ENCODE measurements at places on chromosomes 2 and 18.

- no peak for DNase-seq
Measured at GRCh38 chr2:207487650-207488311, 42.0 kb upstream of the CREB1 start.

GRCh38 chr2:11515490-11515981 is 18.3 kb upstream of the GREB1 start:
- DNase-seq, result no peak

GRCh38 chr2:241492174-241492565 is 16.2 kb downstream of the STK25 start:
- no peak for DNase-seq

- DNase-seq, result no peak
Measured at GRCh38 chr18:72104851-72105250, 439.3 kb downstream of the CBLN2 start.

- DNase-seq, result no peak
Measured at GRCh38 chr2:207825978-207826377, 56.3 kb upstream of the FZD5 start.

DNA sequence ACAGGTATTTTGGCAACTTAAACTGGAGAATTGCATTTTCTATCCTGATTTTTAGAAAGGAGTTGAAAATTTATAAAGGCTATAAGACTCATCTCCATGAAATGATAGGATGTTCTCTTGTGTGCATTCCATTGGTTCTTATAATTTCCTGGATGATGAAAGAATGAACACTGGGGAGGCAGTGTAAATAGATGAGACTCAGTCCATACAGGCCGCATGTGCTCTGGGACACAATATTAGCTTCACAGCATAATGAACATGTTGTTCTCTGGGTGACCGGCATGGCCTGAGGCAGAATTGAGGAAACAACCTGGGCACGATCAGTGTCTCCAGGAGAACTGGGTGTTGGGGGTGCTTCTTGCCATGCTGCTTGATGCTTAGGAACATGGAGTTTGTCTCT is 38.8 kb downstream of the AOX1 start:
- no peak for DNase-seq

DNA sequence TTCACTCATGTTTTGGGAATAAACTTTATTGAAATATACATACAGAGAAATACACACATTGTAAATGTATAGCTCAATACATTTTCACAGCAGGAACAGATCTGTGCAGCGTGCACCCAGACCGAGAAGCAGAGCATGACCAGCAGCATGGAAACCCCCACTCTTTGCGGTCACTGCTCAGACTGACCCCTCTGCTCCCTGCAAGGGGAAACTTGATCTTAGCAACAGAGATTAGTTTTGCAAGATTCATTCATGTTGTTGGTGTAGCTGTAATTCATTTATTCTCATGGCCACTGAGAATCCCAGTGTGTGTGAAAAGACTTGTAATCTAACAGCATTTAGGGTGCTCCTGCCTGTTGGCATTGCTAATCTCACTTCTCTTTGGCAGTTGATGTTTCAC is 35.2 kb downstream of the LPIN1 start:
- DNase-seq, result no peak

GRCh38 chr2:68796295-68796905 is 61.8 kb downstream of the ARHGAP25 start:
- no peak for DNase-seq

- DNase-seq, result no peak
Measured at GRCh38 chr2:148122788-148123187, 101.9 kb downstream of the MBD5 start.

- no peak for DNase-seq
Measured at GRCh38 chr18:28120828-28121515, 56.0 kb downstream of the CDH2 start.

GRCh38 chr2:85221067-85221691 is 88.0 kb downstream of the TCF7L1 start:
- DNase-seq, result no peak

DNA sequence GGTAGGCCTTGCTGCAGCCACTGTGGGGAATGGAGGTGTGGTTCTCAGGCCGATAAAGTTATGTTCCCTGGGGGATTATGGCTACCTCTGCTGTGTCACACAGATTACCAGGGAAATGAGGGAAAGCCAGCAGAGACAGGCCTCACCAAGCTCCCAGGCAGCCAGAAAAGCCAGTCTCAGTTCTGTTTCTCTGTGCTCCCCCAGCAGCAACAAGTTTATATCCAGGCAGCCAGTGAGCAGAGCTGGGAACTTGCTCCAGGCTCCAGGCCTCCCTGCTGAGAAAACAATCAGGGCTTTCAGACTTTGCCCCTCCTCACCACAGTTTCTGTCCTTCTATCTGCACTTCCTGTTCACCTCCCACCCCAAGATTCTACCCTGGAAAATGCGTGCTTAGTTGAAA is 596.6 kb upstream of the GYPC start:
- no peak for DNase-seq

- DNase-seq, result no peak
Measured at GRCh38 chr18:59681051-59681450, 16.2 kb downstream of the CCBE1 start.

DNA sequence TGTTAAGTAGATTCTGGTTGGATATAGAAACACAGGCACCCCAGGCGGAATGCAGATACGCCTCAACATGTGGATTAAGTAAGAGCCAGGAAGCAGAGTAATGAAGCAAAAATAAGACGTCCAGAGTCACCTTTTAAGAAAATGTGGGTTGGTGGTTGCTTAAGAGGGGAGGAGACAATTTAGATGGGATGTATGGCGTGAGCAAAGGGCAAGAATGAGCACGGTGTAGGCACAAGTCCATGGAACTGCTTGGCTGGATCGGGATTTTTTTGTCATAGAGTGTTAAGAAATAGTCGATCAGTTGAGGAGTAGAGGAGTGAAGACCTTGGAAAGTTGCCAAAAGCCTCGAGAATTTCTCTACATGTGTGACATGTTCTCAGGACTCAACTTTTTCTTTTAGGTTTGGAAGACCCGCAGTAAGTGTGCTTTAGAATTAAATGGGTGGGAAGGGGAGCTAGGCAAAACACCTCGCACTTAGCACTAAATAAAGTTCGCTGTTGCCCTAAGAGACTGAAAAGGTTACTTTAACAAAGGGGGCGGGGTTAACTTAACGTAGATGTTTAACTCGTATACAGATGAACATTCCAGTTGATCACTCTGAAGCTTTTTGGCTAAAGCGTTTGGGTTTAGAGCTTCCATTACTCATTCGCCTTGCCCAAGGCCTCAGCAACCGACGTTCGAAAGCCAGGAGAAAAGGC is 716 bp upstream of the SLC39A10 start:
- no peak for DNase-seq

DNA sequence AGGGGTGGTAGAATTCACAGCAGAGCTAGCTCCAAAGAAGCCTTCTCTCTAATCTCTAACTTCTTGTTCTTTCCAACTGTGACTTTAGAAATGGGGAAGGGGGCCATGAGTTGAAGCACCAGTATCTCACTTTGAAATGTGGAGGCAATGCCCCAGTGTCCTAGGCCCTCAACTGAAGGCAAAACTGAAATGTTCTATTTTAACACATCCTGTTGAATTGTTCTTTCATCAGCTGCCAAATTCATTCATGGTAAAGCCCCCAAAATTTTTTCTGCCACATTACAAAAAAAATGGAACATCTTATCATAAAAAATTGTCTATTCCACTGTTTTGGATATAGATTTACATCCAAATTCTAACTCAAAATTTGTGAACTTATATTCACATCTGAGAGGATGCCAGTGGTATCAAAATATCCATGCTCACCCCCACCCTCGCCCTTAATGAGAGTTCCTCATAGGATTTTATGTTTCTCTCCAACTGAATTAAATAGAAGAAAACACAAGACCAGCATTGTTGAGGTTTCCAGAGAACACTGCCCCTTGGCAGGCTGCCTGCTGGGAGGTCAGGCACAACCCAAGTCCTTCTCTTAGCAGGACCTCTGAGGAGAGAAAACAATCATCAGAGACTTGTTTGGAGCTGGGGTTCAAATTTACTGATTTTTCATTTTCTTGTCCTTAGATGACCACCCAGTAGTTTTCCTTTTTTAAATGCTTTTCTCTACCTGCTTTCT is 147.4 kb upstream of the PGAP1 start:
- DNase-seq, result no peak

GRCh38 chr2:99488539-99489062 is 1.2 kb downstream of the REV1 start:
- DNase-seq, result peak; percentile 32

DNA sequence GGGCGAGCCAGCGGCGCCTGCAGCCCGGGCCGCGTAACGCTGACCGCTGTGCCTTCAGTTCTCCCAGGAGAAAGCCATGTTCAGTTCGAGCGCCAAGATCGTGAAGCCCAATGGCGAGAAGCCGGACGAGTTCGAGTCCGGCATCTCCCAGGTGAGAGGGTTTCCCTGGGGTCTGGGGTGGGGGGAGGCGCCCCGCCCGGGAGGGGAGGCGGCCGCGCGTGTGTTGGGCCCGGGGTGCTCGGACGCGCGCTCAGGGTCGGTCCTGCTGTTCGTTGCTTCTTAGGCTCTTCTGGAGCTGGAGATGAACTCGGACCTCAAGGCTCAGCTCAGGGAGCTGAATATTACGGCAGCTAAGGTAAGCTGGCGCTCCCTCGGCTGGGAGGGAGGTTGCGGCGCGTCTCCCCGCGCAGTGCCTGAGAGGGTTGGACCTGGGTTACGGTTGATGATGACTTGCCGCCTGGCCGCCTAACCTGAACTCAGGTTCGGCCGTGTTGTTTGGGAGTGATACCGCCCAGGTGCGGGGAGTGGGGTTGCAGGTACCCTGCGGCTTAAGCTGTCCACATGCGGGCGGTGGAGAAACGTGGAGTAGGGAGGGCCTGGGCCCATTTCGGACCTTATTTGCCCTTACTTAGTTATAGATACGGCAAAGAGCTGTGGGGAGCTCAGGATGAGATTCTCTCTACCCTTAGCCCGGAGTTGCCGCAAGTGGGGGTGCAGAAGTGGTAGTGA is 638 bp downstream of the RPS7 start:
- DNase-seq, result no peak

Data from T-helper 2 cell (primary cell).